Activated CD8-positive, alpha-beta memory T cell treated with anti-CD3 and anti-CD28 coated beads for 1 hour (primary cell): ENCODE measurements at places on chromosomes 16 and 17.

DNA sequence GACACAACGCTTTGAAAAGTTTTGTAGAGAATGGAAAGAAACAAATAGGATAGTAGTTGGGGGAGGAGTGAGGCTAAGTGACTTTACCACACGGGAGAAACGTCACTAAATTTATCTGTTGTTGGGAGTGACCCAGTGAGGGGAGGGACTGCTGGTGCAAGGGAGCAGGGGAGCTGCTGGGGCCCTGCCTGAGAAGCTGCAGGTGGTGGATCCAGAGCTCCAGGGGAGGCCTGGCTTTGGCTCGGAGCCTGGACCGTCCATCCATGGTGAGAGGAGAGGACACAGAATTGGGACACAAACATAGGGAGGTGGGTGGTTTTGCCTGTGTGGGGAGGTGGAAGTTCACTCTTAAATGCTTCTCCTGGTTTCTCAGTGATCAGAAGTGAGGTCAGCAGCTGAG lies 107.6 kb downstream of the GOSR1 start:
- no peak for DNase-seq

DNA sequence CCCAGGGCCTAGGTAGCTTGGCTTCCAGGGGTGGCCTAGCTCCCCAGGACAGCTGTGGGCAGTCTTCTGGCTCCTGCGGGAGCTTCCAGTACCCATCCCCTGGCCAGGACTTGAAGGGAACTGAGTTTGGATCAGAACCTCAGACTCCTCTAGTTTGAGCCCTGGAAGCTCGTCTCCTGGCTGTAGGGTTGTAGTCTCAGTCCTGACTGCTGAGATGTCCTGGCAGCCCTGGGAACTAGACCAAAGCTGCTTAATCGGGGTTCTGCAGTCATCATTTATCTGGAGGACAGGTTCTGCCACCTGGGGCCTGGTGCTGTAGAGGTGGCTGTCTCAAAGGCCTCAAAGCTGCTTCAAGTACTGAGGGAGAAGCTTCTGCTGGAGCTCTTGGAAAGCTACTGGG lies 163.7 kb downstream of the WSCD1 start:
- DNase-seq = no peak

DNA sequence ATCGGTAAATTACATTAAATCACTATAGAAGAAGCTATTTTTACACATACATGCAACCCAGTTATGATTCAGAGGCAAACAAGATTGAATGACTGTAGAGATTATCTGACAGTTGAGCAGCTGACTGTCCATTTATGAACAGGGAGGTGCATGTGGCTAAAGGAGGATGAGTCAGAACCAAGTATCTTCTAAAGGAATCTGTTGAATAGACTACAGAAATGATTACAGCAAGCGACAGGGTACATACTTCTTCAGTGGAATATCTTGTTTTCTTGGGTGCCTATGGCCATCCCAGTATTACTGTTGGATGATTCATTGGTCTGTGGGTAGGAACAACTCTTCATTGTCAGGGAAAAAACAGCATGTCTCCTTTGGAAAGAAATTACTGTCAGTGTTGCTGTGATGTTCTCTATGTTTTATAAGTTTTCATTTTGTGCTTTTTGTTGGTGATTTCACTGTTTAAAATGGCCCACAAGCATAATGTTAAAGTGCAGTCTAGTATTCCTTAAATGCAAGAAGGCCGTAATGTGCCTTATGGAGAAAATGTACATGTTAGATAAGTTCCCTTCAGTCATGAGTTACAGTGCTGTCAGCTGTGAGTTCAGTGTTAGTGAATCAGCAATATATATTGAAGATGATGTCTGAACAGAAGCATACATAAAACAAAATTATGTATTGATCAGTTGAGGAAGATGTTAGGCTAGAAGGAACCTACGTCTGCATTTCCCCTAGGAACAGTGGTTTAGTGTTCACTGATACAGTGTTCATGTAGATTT lies 27.0 kb downstream of the CBFB start:
- no peak for DNase-seq

DNA sequence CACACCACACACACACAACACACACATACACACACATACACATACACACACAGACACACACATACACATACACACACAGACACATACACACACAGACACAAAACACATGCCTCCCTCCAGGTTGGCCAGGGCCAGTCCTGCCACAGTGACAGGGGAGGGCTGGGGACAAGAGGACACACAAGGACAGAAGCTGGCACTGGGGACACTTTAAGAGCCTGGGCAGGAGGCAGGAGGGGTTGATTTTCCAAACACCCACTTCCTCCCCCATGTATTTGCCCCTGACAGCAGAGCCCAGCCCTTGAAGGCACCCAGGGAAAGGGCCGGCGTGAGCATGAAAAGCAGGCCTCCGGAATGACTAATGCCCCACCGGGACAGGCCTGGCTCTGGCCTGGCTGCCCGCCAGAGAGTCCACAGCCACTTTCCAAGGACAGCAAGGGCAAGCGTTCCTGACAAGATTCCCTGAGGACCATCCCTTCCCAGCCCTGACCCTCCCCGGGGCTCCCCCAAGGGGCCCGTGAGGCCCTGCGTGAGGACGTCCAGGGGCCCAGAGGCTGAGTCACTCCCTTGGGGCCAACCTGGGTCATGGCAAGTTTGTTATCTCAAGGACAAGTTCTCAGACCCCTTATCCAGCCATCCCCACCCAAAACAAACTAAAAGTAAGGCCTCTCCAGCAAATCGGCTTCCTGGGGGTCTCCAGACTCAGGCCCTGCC lies 235.6 kb downstream of the ZNF423 start:
- no peak for DNase-seq

- DNase-seq = no peak
These were observed 5.9 kb downstream of the ARSG start for GRCh38 chr17:68297195-68297594.

DNA sequence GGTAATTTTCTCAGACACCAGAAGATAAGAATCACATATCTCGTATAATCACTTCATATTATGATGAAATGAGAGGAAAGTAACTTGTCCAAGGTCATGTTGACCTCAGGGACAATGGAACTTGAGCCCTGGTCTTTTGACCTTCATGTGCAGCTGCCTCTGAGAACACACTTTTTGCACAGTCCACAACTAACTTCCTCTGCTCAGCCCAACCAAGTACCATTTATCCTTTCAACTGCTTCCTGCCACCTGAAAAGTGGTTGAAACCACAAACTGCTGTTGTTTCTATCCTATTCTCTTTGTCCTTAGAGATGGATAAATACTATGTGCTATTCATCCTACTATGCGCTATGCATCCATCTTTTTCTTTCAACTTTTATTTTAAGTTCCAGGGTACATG lies 2.3 kb upstream of the CCL1 start:
- no peak for DNase-seq

- no peak for DNase-seq
These were observed 5.9 kb downstream of the PNMT start for GRCh38 chr17:39674179-39674578.

- no peak for DNase-seq
These were observed 14.4 kb upstream of the BAHCC1 start for GRCh38 chr17:81380666-81381518.

DNA sequence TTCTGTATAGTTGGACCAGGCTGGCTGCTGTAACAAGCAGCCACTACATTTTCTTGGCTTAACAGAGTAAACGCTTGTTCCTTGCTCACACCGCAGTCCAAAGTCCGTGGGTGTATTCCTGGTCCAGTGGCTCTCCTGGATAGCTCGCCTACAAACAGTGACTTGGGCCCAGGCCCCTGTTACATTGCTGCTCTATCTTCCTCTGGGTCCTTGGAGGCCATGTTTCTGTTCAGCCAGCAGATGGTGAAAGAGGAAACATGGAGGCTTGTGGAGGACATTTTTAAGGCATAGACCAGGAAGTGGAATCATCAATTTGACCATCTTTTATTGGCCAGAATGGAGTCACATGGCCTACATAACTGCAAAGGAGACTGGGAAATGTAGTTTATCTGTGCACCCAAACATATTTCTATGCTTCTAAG lies 55.1 kb downstream of the ATP2C2 start:
- DNase-seq = no peak

- DNase-seq = no peak
These were observed 9.7 kb upstream of the HOXB2 start for GRCh38 chr17:48554412-48555257.

GRCh38 chr16:21097151-21097550 lies 53.5 kb downstream of the DNAH3 start:
- no peak for DNase-seq

DNA sequence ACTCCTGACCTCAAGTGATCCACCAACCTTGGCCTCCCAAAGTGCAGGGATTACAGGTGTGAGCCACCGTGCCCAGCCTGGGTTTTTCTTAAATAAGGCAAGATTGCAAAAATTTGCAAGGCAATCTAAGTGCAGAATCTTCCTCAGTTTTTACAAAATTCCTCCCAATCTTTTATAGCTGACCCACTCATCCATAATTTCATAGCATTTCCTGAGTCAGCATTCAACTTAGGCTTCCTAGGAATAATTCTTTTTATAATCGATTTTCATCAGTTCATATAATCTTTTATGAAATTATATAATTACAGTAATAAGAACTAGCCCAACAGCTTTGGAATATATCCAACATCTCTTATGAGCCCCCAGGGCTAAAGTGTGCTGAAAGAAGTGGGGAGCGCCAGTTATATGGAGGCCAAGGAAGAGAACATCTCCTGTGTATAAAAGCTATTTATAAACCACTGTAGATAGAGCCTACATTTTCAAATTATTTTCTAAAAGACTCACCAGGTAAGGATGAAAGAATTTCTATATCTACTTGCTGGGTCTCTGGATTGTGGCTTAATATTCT lies 14.8 kb downstream of the COIL start:
- no peak for DNase-seq
